ENCODE measurements at places on chromosomes 5 and 9.

DNA sequence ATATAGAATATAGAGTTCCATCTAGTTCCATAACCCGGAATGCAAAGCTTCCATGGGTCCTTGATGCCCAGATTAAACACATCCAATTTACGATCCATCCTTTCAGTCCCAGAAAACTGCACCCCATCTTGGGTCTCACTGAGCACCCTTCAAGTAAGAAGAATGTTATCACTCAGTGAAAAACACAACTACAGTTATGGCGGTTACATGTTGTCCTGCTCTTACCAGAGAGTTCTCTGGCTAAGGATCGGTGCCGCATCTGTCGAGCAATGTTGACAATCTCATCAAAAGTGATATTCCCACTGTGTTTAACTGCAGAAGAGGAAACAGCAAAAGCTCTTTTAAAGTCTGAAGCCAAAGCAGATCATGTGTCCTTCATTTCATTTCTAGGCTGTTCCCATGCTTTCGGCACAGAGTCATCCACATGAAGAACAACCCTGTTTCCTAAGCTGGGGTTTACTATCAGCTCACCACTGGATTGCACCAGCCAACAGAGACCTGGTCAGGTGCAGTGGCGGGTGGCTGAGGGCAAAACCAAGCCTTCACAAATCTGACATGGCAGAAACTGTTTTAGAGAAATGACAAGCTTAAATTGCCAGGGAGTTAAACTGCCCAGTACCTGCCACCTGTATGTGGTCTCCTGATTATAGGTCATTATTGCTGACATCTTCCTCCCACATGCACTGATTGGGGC lies 2.9 kb downstream of the RPL12 start:
- peak overlapping the region; percentile 78 for H3K4me3 ChIP-seq
- peak overlapping the region; percentile 16 for H3K27ac ChIP-seq
- H3K4me1 ChIP-seq, result peaks cover 27% of the 10 kb centered on the region
- no peaks in the 10 kb centered on the region for H3K27me3 ChIP-seq
- peaks cover 58% of the 10 kb centered on the region for H3K36me3 ChIP-seq

DNA sequence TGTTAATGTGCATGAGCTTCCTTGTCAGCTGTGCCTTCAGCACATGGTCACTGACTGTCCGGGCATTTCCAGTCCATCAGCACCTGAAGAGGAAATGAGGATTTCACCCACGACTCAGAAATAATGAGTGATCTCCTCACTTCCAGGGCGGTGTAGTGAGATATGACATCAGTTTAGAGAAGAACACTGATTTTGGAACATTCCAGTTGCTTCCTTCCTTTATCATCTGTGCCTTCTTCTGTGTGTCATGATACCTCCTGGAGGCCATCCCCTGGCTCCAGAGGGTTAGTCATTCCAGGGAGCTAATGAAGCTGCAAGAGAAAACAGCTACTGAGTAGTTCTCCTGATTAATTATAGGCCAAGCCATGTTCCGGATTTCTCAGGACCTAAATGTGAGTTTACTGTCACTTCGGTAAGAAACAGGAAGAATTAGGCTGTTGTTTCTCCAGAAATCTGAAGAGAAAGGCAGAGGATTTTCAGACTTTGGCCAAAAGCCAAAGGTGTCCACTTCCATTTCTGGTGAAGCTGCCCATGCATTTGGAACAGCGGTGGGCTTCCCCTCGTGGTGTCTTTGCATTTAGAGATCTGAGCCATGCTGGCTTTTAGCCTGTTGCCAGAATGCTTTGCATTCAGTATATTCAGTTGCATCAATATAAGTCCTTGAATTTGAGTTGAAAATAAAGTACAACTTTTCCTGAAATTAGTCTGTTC lies 161.3 kb upstream of the OTULINL start:
- H3K4me3 ChIP-seq, result no peak overlapping the region
- DNase-seq, result peak; percentile 78
- no peaks in the 10 kb centered on the region for H3K27me3 ChIP-seq

DNA sequence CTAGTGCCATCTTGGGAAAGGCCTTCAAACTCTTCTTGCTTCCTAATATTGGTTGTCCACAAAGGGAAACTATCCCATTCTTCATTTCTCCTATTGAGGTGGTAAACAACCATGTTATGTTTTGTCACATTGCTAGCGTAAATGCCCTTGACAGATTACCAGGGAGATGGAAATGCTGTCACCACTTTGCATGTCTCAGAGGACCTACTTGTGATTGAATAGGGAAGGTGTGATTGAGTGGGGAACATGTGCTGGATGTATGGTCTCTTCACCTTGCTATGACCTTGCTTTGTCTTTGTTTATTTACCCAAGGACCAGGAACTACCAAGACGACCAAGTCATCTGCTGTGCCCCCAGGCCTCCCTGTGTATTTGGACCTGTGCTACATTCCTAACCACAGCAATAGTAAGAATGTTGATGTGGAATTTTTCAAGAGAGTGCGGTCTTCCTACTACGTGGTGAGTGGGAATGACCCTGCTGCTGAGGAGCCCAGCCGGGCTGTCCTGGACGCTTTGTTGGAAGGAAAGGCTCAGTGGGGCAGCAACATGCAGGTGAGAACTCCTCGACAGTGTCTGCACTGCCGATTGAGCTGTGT lies 96.1 kb downstream of the MAP1B start:
- no peak overlapping the region for H3K4me3 ChIP-seq
- peak overlapping the region; percentile 43 for H3K27ac ChIP-seq
- H3K4me1 ChIP-seq, result peaks cover 26% of the 10 kb centered on the region
- H3K27me3 ChIP-seq, result no peaks in the 10 kb centered on the region

GRCh38 chr9:131593936-131594665 lies 48.8 kb downstream of the PRRT1B start:
- DNase-seq, result no peak
- H3K27ac ChIP-seq, result no peak overlapping the region
- peaks cover 5% of the 10 kb centered on the region for H3K36me3 ChIP-seq
- no peak overlapping the region for H3K4me3 ChIP-seq
- H3K4me1 ChIP-seq, result peaks cover 4% of the 10 kb centered on the region

DNA sequence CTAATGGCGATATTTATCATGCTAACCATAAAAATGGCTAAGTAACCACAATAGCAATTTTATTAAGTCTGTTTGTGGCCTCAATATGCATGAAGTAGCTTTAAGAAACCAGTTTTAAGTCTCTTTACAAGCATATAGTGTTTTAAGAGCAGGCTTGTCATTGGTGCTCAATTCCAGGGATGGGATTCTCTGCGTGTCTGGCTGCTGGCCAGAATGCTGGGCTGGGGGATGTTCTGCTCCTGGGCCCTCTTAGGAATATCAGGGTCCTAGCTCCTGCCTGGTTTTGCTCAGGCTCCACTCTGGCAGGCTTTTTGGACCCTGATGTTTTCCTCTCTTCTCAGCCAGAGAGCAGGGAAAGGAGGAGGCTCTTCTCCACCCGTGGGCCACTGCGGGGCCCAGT lies 127.2 kb downstream of the PDE8B start:
- DNase-seq, result no peak
- H3K27me3 ChIP-seq, result no peaks in the 10 kb centered on the region
- H3K4me1 ChIP-seq, result no peaks in the 10 kb centered on the region
- H3K36me3 ChIP-seq, result no peaks in the 10 kb centered on the region
- no peak overlapping the region for H3K27ac ChIP-seq
- H3K4me3 ChIP-seq, result no peak overlapping the region

DNA sequence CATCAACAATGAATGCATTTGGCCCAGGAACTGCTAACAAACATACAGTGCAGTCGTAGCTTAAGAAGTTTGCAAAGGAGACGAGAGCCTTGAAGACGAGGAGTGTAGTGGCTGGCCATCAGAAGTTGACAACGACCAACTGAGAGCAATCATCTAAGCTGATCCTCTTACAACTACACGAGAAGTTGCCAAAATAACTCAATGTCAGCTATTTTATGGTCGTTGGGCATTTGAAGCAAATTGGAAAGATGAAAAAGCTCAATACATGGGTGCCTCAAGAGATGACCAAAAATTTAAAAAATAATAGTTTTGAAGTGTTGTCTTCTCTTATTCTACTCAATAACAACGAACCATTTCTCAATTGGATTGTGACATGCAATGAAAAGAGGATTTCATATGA lies 757.7 kb upstream of the CHD1 start:
- H3K27ac ChIP-seq, result no peak overlapping the region
- no peaks in the 10 kb centered on the region for H3K4me1 ChIP-seq
- H3K4me3 ChIP-seq, result no peak overlapping the region
- no peaks in the 10 kb centered on the region for H3K36me3 ChIP-seq
- H3K27me3 ChIP-seq, result no peaks in the 10 kb centered on the region

- H3K27ac ChIP-seq, result peak overlapping the region; percentile 5
- no peak overlapping the region for H3K4me3 ChIP-seq
- peaks cover 49% of the 10 kb centered on the region for H3K36me3 ChIP-seq
- no peaks in the 10 kb centered on the region for H3K4me1 ChIP-seq
- DNase-seq, result peak; percentile 81
These were observed 44.0 kb downstream of the TNPO1 start for GRCh38 chr5:72860499-72860898.

DNA sequence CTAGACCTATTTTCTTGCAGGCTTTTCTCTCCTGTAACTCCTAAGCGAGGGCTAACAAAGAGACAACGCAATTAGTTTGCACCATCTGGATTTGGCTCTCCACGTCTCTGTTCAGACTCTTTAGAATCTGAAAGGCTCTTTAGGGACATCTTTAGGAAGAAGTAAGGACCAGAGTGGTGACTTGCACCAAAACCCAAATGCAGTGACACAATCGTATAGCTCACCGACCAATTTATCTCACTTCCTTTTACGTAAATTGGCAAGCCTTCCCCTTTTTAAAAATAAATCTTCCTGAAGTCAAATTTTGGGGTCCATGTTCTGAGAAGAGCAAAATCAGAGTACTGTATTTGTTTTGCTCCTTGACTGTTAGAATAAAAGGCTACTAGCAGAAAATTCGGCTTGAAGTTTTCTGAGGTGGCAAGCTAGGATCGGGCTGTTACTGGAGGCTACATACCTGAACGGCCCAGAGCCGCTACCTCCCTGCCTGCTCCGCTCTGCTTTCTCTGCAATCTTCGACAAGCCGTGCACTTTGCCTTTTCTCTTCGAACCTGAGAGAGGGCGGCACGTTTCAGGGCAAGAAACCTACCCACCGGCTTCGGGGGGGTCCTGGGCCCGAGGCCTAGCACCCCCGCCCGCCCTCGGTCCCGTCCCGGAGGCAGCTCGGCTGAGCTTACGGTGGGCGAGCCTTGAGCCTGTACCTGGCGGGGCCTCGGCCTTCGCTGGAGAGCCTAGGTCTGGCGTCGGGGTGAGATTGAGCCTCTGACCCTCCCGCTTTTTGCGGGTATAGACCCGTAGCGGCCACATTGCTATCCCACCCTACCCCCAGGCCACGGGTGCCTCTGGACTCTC lies 537 bp downstream of the MEIKIN start:
- no peak for DNase-seq
- no peak overlapping the region for H3K4me3 ChIP-seq

GRCh38 chr9:21728781-21729180 lies 73.7 kb upstream of the MTAP start:
- peak; percentile 96 for DNase-seq
- peak overlapping the region; percentile 76 for H3K27ac ChIP-seq
- H3K4me1 ChIP-seq, result peaks cover 10% of the 10 kb centered on the region
- no peaks in the 10 kb centered on the region for H3K27me3 ChIP-seq

- H3K4me1 ChIP-seq, result peaks cover 14% of the 10 kb centered on the region
- no peaks in the 10 kb centered on the region for H3K36me3 ChIP-seq
- H3K27ac ChIP-seq, result peak overlapping the region; percentile 55
- peak; percentile 49 for DNase-seq
- no peak overlapping the region for H3K4me3 ChIP-seq
- H3K27me3 ChIP-seq, result peaks cover 4% of the 10 kb centered on the region
These were observed 292.4 kb downstream of the ZNF608 start for GRCh38 chr5:124454081-124454480.

DNA sequence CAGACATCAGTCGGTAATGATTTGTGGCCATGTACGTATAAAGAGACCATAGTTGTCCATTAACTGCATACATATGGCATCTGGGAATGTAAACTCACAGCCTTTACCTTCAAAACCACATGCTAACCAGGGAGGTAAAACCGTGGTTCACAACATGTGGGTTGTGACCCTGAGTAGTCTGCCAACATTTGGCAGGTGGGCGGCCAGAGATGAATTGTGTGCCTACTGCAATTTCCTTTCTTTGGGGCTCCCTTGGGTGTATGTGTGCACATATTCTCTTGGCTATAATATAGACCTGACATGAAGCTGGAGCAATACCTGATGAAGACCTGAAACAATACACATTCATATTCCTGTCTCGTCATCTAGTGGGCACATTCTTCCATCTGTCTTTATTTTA lies 396.0 kb downstream of the MLLT3 start:
- no peak overlapping the region for H3K4me3 ChIP-seq
- no peaks in the 10 kb centered on the region for H3K27me3 ChIP-seq

GRCh38 chr9:92965759-92966517 lies 18.6 kb downstream of the FGD3 start:
- DNase-seq, result no peak
- no peaks in the 10 kb centered on the region for H3K27me3 ChIP-seq
- no peak overlapping the region for H3K27ac ChIP-seq
- H3K36me3 ChIP-seq, result no peaks in the 10 kb centered on the region
- no peak overlapping the region for H3K4me3 ChIP-seq

GRCh38 chr5:93090698-93091097 lies 490.3 kb downstream of the NR2F1-AS1 start:
- no peaks in the 10 kb centered on the region for H3K27me3 ChIP-seq
- no peak for DNase-seq
- no peak overlapping the region for H3K4me3 ChIP-seq
- H3K36me3 ChIP-seq, result no peaks in the 10 kb centered on the region
- H3K27ac ChIP-seq, result no peak overlapping the region
- peaks cover 4% of the 10 kb centered on the region for H3K4me1 ChIP-seq

DNA sequence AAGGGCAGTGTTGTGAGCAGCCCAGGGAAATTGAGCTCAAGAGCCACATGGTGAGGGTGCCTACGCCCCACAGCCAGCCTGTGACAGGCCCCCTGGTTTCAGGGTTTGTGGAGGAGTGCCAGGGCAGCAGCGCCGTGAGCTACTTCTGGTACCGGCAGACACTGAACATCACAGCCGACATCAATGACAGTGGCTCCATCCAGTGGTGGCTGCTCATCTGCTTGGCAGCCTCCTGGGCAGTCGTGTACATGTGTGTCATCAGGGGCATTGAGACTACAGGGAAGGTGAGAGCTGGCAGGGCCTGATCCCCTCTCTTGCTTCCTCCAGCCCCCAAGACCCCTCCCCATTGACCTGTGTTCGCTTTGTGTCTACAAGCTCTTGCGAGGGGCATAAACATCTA lies 10.2 kb downstream of the SLC6A18 start:
- no peaks in the 10 kb centered on the region for H3K36me3 ChIP-seq
- H3K4me1 ChIP-seq, result no peaks in the 10 kb centered on the region
- DNase-seq, result no peak
- no peaks in the 10 kb centered on the region for H3K27me3 ChIP-seq

GRCh38 chr5:155919126-155919525 lies 407.8 kb upstream of the SGCD start:
- no peak overlapping the region for H3K27ac ChIP-seq

GRCh38 chr5:86786955-86787354 lies 169.2 kb downstream of the COX7C start:
- no peaks in the 10 kb centered on the region for H3K36me3 ChIP-seq
- H3K27me3 ChIP-seq, result no peaks in the 10 kb centered on the region
- H3K4me3 ChIP-seq, result no peak overlapping the region
- no peaks in the 10 kb centered on the region for H3K4me1 ChIP-seq

GRCh38 chr9:109602987-109603386 lies 104.9 kb upstream of the PTPN3 start:
- no peak overlapping the region for H3K27ac ChIP-seq
- H3K4me1 ChIP-seq, result peaks cover 20% of the 10 kb centered on the region
- DNase-seq, result peak; percentile 75
- no peaks in the 10 kb centered on the region for H3K36me3 ChIP-seq
- no peak overlapping the region for H3K4me3 ChIP-seq
- H3K27me3 ChIP-seq, result peaks cover 13% of the 10 kb centered on the region

All from astrocyte (in vitro differentiated cells and primary cell).